AG10803 (cell line): ENCODE measurements at places on chromosomes 11 and 22.
A peak's percentile ranks its signal among the peaks of the same experiment; 100 is the strongest.

DNA sequence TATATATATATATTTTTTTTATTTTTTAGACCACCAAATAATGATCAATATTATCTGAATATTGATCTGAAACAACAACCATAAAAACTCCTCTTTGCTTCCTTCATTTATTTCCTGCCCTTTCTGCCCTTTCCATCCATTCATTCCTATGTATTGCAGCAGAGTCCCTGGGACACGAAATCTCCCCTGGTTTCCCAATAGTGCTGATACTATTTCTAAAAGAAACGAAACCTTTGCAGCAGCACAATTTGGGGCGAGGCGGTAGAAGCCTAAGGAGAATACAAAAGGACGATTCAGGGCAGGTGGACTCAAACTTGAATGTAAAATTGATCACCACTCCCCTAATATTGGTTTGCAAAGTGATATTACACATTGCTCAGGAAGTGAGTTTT is 16.9 kb upstream of the AMOTL1 start:
- DNase-seq, result no peak

GRCh38 chr11:255176-255575 is 18.4 kb downstream of the PSMD13 start:
- DNase-seq, result peak; percentile 19

DNA sequence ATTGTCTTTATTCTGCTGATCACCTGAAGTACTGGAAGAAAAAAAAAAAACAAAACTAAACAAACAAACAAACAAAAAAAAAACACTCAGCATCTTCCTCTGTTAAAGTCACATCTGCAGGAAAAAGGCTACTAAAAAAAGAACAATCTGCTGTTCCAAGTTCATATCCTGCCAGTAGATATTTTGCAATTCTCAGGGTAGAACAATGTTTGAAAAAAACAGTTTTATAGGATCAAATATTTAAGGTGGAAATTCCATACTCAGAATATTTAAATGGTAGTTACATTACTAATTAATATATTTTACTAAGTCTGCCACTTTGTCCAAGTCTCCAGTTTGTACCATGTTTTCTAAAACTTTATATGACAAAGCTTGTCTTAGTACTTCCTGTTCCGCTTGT is 175.2 kb downstream of the SBF2 start:
- DNase-seq, result peak; percentile 45

DNA sequence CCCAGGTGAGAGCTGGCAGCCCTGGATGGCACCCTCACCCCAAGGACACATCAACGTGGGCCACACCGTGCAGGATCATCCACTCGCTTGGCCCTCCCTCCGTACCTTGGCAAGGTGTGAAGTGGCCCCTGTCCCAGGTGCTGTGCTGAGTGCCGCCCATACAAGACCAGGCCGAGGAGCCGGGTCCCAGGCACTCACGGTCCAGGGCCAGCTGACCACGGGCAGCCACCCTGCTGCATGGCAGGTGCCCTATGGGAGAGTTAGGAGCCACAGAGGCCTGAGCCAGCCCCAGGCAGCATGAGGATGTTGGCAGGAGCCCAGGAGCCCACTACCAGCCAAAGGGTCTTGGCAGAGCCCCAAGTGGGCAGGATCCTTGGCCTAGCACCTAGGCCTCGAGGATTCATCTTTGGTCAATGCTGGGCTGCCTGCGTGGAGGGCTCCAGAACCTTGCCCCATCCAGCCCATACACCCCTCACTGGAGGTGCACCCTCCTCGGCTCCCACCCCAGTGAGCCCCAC is 19.6 kb downstream of the RTN4R start:
- DNase-seq, result no peak

- no peak for DNase-seq
These were observed 4.4 kb downstream of the BIK start for GRCh38 chr22:43114958-43115357.

GRCh38 chr22:19169002-19169946 is 9.3 kb downstream of the SLC25A1 start:
- no peak for DNase-seq

- DNase-seq, result peak; percentile 12
These were observed 728.1 kb downstream of the BRD1 start for GRCh38 chr22:49099496-49100124.

DNA sequence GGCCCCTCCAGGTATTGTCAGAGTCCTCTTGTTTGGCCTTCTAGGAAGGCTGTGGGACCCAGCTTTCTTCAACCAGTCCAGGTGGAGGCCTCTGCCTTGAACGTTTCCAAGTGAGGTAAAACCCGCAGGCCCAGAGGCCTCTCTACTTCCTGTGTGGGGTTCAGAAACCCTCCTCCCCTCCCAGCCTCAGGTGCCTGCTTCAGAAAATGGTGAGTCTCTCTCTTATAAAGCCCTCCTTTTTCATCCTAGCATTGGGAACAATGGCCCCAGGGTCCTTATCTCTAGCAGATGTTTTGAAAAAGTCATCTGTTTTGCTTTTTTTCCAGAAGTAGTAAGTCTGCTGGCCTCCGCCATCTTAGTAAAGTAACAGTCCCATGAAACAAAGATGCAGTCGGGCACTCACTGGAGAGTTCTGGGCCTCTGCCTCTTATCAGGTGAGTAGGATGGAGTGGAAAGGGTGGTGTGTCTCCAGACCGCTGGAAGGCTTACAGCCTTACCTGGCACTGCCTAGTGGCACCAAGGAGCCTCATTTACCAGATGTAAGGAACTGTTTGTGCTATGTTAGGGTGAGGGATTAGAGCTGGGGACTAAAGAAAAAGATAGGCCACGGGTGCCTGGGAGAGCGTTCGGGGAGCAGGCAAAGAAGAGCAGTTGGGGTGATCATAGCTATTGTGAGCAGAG is at the start of gene CD3E:
Gene CD3E, plus strand, starts transcription at position 163 of the 681 bp plus-strand sequence. Its CDS starts 223 bp downstream, at position 386.
- no peak for DNase-seq

DNA sequence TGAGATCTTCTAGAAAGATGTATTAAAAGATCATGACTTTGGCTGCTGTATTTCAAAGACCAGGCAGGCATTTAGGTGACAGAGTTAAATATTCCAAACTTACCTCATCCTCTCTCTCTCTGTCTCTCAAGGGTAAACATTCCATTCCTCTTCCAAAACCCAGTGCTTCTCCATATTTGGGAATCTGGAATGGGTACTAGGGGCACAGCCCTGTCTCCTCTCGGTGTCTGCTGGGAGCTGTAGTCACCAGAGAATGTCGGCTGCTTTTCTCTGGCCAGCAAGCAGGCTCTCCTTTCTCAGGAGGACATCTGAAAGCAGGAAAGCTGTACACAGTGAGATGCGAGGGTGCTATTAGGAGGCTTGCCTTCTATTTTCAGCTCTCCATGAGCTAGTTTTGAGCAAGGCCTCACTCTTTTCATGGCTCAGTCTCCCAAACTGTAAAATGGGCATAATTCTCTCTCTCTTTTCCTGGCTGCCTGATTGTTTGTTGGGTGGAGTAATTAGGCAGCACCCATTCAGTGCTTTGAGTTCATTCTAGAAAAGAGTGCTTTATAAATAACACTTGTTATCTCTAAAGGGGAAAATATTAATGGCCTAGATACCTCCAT is 9.3 kb upstream of the PEX26 start:
- DNase-seq, result peak; percentile 81

DNA sequence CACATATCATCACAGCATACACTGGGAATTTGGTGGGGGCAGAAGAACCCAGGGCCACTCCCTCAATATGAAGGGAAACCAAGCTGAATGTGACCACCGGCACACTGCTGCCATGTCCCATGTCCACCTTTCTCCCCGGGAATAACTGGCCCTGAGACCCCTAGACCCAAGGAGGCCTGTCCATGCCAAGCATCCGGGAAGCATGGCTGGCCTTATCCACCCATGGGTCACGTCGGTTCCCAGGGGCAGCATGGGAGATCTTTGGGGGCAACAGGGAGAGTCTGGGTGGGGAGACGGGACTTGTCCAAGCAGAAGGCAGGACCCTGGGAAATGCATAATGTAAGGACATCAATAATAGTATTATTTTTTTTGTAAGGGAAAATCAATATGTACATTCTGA is 10.4 kb upstream of the MIEF1 start:
- DNase-seq, result no peak

- DNase-seq, result no peak
These were observed 54.3 kb downstream of the BTG4 start for GRCh38 chr11:111457731-111458368.

- peak; percentile 29 for DNase-seq
These were observed 18.5 kb upstream of the FEZ1 start for GRCh38 chr11:125514336-125515101.
